SHP77 (cell line): ENCODE measurements at places on chromosomes 5 and 9.

DNA sequence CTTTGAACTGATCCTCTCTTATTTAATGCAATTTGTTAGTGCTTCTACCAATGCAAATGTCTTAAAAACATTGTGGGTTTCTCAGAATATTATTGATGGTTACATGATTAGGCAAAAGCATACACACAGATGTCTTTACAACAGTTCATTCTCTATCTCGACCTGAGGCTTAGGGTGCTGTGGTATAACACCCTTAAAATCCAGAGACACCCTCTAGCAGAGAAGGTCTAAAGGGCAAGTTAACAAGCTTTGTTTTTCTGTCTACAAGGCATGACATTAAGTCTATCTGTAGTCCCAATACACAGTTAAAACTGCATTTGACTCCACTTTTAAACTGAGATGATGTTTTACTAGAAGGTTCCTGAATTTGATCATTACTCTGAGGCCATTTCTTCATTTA is 518.7 kb upstream of the MEF2C start:
- DNase-seq, result no peak

GRCh38 chr9:77748214-77748772 is 100.2 kb upstream of the GNA14 start:
- DNase-seq, result no peak

GRCh38 chr5:98470747-98471146 is 302.7 kb upstream of the RGMB start:
- no peak for DNase-seq

DNA sequence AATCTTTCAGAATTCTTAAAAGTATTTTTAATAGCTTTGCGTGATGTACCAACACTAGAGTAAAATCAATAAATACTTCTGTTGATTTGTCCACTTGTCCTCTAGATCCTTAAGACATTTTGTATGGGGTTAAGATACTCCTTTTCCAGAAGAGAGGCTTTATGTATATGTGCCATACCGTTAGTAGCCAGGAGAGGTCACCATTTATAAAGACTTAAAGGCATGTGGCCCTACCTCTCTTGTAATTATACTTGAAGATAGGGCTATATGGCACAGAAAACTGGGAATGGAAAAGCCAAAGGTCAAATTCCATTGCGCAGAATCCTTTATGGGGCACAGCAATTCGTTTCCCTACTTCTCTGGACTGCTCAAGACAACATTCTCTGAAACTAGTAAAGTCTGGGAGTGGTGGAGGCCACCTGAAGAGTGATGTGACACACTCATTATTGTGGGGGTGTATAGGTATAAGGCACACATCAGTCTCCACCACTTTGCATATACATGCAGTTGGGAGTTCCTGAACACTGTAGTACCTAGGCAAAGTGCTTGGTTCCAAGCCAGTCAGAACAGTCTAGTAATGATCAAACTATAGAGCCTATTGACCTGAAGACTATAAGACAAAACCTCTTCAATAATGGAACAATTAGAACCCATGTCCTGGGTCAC is 140.1 kb upstream of the FBXL17 start:
- DNase-seq, result peak; percentile 24

- DNase-seq, result no peak
These were observed 26.8 kb downstream of the GRIA1 start for GRCh38 chr5:153517241-153517611.

DNA sequence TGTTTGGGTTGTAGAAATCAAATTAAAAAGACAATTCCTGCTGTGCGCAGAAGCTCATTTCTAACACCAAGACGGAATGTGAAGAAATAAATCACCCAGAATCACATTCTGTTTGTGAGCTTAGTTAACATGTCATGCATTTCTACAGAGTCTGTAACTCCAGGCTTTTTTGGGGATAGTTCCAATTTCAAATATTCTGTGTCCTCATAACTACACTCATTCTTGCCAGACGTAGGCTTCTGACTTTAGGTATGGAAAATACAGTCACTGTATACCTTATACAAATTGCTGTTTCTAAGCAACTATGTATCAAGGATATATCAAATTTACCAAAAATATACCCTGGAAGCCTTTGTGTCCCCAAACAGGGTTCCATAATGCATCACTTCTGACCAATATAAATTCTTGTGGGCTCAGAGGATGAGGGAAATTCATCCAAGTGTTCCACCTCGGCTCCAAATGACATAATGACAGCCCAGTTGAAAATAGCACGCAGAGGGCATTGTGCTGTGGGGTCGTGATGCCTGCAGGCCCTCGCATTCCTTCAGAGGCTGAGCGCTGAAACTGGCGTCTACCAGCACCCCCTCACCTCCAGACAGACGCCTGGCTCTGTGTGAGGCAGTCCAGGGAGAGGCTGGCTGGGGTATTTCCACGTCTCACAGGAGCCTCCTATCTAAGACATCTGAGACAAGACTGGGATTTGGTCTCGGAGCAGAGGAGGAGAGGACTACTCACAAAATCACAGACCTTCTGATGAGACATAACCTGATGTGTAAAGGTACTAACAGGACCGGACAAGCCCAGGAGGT is 79.8 kb downstream of the KLF4 start:
- no peak for DNase-seq

- DNase-seq, result no peak
These were observed 612.0 kb upstream of the CLINT1 start for GRCh38 chr5:158470764-158471534.

GRCh38 chr5:123482258-123482657 is 29.7 kb upstream of the CSNK1G3 start:
- no peak for DNase-seq

GRCh38 chr9:94973451-94973941 is 247.0 kb downstream of the AOPEP start:
- no peak for DNase-seq

DNA sequence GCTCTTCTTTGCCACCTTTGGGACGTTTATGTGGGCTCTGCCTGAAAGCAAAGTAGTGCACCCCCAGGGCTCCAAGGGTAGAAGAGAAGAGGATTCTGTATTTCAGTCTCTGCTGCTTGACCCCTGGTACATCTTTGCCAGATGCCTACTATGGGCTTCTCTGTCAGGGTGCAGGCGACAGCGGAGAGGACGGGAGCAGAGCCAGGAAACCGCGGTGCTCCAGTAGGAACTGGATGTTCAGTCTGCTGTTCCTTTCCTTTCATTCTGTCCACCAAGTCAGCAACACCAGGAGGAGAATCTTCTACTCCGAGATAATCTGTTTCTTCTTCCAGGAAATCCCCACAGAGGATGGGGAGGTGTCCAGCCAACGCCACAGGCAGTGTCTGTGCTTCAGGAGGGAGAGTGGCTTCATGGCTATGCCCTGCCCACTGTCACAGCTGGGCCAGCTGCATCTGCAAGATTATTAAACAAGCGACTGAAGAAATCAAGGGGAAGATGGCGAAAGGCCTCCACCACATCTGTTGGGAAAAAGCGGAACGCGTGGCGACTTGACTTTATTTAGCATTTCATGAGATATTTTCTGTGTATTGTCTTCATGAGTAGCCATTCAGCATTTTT is 398.3 kb downstream of the IRX1 start:
- DNase-seq, result no peak

GRCh38 chr9:23821375-23822181 is 4.5 kb downstream of the ELAVL2 start:
- peak; percentile 57 for DNase-seq

DNA sequence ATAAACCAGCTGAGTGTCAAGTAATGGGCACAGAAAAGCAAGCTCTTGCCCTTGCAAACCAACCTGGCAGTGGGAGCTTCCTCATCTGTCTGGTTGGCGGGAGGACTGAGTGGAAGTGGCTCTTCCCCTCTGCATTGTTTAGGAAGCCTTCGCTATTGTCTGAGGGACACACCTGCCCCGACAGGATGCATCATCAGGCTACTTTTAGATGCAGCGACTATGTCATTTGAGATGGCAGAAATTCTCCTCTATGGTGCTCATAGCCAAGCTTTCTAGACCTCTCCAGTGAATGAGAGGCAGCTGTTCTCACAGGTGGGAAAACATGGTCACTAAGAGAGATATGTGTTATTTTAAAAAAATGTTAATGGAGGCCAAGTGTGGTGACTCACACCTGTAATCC is 104.0 kb downstream of the DOCK8 start:
- DNase-seq, result peak; percentile 60

DNA sequence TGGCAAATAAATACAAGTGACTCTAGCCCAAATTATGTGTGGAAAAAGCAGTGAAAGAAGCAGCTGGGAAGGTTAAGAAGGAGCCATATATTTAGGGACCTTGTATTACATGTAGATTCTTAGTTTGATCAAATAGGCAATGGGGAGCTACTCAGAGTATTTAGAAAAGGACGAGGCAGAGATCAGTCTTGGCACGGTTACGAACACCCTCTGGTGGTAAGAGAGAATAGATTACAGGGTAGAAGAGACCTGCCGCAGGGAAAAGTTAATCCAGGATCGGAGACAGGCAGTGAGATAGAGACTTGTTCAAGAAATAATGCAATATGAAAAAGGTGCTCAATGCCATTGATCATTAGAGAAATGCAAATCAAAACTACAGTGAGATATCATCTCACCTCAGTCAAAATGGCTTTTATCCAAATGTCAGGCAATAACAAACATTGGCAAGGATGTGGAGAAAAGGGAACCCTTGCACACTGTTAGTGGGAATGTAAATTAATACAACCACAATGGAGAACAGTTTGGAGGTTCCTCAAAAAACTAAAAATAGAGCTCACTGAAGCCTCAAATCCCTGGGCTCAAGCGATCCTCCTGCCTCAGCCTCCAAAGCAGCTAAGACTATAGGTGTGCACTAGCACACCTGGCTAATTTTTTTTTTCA is 12.0 kb downstream of the INIP start:
- DNase-seq, result no peak

DNA sequence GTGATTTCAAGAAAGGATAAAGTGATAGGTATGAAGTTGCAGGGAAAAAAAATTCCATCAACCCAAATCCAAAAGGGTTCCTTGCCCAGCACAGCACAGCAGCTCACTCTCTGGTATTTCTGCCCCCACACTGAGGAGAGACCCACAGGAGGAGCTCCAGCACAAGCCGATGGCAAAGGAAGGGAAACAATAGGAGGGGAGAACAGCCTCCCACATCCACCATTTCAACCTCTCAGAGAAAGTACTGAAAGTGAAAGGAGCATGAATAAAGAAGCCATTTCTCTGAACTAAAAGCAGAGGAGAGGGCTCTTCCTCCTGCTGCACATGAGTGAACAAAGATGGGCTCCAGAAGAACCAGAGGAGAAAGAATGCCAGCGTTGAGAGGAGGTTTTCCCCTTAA is 54.9 kb upstream of the ZSWIM6 start:
- DNase-seq, result peak; percentile 12

DNA sequence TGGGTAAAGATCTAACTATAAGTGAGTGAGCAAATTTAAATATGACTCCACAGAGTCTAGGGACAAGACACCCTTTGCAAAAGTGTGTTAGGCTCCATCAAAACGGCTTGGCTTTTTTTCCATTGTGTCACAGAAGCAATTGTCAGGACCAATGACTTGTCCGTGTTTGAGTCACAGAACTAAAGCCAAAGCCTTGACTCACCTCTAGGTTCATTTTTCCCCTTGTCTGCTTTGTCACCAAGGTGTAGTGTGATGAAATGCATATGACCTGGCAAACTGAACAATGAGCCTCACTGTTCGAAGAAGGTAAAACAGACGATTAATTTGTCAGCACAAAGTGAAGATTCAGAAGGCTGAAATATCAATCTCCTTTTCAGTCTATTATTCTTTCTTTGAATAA is 331.0 kb downstream of the GLIS3 start:
- DNase-seq, result no peak

GRCh38 chr9:136342181-136343120 is 15.1 kb downstream of the GPSM1 start:
- DNase-seq, result no peak

DNA sequence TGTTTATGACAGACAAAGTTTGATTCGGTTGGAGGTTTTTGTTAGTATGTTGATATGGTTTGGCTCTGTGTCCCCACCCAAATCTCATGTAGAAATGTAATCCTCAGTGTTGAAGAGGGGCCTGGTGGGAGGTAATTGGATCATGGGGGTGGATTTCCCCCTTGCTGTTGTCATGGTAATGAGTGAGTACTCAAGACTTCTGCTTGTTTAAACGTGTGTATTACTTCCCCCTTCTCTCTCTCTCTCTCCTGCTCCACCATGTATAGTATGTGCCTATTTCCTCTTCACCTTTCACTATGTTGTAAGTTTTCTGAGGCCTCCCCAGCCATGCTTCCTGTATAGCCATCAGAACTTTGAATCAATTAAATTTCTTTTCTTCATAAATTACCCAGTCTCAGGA is 415.1 kb downstream of the HCN1 start:
- DNase-seq, result no peak

- no peak for DNase-seq
These were observed 79.6 kb upstream of the GRHPR start for GRCh38 chr9:37342895-37343294.

DNA sequence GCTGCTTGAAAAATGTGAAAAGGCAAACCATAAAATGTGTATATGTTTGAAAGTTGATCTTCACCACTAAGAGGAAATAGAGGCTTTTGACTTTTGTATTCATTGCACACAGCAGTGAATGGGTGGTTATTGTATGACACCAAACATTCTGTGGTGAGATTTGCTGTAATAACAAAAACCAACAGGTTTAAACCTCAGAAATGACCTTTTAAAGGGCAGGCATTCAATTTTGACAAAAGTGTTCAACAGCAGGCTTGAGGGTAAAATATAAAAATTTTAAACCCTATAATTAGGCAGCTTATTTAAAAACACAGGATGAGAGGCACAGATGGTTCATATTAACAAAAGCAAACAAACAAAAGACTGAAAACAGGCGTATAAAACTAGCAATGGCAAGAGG is 128.1 kb upstream of the NUDT12 start:
- DNase-seq, result no peak

DNA sequence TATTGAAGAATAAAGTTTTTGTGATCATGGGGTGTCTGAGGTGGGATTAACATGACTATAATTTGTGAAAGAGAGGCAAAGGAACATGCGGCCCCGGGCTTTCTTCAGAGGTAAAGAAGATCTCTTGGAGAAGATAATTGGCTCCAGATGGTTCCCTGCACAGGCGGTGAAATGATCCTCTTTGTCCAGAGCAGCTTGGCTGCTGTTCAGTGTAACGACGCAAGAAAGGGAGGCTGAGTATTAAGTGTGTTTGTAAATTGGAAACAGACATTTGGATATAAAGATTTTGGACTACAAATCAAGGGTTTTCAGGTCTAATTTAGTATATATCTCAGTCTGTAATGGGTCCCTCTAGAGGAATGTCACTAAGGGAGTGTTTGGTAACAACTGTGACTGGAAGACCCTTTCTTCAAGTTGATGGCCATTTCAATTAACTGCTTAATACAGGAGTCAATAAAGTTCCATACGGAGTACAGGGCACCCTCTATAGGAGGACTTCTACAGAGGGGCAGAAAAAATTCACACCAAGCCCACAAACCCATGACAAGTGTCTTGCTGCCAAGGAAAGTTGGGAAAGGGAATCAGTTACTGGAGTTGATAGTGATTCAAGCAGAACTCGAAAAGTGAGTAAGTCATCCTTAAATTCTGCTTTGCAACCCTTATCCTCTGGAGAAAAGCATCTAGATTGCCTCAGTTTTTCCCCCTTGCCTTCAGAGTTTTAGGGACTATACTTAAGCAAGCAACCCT is 4.1 kb downstream of the EQTN start:
- no peak for DNase-seq

- peak; percentile 72 for DNase-seq
These were observed 9.5 kb downstream of the TOR4A start for GRCh38 chr9:137286975-137287383.
